Activated CD8-positive, alpha-beta T cell treated with anti-CD3 and anti-CD28 coated beads for 36 hours (primary cell): ENCODE measurements at places on chromosomes 3 and 15.

DNA sequence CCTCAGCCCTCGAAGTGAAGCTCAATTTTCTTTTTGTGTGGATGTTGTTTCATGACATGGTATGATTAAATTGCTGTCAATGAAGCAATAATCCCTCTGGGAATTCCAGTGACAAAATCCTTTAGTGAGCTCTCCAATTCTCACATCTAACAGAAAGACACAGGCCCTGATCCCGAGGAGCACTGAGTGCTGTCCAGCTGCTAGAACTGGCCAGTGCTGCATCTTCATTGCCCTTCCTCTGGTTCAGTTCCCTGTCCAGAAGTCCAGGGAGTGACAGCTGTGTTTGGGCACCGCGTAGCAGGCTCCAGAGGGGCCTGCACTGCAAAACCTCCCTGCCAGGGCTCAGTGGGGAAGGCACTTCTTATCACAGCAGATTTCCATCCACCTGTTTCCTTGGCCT, 516.8 kb upstream of the ATP11B start:
- DNase-seq: no peak

GRCh38 chr3:44906997-44907396, 32.6 kb downstream of the TGM4 start:
- DNase-seq: peak; percentile 41

DNA sequence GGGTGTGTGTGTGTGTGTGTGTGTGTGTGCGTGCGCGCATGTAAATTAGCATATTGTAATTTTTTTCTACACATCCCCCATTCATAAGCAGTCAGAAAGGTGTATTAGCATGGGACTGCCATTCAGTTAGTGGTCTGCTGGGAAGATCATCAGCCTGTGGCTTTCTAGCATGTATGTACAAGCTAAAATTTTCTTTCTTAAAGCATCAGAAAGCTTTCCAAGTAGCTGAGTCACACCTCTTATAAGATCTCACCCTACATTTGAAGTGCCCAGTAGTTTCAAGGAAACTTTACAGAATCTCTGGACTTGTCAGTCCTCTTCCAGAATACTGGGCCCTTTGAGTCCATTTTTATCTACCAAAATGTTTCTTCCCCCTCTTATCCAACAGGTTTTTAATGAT, 411.4 kb upstream of the TPRG1 start:
- no peak for DNase-seq

- DNase-seq: no peak
These were observed 316.4 kb downstream of the MCTP2 start for GRCh38 chr15:94547711-94548110.

- DNase-seq: no peak
These were observed 51.2 kb downstream of the LYSMD4 start for GRCh38 chr15:99681990-99682389.

DNA sequence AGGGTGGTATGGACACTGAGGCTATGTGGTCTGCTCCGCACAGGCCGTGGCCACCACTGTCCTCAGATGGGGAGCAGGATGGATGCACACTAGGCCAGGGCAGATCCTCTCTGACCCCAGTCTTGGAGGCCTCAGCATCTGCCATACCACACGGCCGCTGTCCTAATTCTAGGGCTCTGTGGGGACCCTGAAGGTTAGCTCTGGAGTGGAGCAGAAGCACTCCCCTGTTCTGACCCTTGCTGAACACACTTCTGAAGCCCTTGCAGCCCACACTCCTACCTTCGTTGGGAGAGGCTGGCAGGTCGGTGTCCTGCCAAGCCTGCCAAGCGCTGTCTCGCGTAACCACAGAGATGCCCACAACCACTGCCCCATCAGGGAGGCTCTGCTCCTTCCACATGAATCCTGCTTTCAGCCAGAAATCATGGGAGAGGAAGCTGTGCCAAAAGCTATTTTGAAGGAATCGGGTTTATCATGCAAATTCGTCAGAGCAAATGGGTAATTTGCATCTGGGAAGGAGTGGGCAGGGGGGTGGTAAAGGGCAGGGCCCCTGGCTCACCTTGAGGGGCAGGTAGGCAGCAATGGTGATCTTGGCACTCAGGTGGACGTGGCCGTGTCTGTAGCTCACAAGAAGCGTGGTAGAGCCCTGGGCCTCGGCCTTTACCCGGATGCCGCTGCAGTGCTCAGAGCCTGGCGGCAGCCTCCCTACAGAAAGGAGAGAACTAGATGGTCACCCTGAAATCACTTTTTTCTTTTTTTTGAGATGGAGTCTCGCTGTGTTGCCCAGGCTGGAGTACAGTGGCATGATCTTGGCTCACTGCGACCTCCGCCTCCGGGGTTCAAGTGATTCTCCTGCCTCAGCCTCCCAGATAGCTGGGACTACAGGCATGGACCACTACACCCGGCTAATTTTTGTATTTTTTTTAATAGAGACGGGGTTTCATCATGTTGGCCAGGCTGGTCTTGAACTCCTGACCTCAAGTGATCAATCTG, 54.4 kb downstream of the NUP210 start:
- DNase-seq: no peak

DNA sequence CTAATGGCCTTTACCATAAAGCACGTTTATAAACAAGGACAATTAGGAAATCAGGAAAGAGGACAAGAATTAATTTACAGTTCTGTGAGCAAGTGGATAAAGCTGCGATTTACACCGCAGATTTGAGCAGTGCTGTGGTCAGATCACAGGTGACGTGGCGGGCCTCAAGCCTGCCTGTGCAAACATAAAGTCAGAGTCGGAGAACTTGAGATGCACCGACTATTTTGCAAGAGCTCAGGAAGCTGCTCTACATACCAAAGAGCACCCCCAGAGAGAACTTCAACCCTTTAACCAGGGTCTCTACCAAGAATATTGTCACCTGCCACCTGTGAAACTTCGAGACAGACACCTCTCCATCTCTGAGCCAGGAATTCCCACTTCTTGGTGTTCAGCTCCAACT, 35.7 kb downstream of the MECOM start:
- no peak for DNase-seq

DNA sequence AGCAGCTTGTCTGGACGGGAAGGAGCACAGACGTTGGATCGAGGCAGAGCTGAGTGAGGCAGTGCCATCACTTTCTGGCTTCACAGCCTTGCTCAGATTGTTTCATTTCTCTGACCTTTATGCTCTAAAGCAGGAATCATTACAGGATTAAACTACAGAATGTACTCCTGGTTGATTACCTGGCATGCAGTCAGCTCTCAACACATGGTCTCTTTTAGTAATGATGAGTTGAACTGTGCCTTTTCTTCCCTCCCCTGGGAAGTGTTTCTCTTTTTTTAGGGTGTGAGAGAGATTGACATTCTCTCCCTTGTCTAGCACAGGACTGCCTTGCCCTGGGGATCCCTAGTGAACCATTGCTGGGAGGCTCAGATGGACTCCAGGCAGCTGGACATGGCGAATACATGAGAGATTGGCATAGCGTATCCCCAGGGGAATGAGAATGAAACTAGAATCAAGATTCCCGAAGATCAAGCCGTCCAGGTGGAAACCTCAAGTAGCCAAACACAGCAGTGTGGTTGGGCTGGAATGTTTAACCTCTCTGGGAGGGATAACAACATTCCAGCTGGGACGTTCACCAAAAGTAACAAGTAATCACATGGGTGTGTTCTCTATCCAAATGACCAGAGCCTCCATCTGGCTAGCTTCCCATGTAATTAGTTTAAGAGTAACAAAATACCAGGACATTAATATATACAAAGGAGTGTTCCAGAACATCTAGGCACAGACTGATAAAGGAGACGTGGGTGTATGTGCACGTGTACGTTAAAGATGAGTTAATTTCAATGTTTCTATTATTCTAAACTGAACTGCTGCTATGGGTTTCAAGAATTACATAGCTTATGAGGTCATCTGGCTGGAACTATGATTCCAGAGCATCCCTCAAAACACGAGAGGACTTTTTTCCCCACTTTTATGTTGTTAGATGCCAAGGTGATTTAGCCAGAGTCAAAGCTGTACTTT, 118.6 kb upstream of the NR2E3 start:
- DNase-seq: no peak

GRCh38 chr15:79339588-79340314, 28.8 kb downstream of the TMED3 start:
- DNase-seq: peak; percentile 6

DNA sequence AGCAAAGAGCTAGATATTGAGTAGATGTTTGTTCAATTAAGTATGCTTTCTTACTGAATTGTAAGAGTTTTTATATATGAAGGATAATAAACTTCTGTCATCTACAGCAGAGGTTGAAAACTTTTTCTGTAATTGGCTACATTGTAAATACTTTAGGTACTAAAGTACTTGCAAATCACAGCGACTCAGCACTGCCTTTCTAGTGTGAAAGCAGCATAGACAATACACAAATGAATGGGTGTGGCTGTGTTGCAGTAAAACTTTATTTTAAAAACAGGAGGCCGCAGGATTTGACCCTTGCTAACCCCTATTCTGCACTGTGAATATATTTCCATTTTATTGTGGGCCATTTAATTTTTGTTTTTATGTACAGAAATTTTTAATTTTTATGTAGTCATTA, 104.3 kb upstream of the TMC3 start:
- DNase-seq: no peak

GRCh38 chr3:171351676-171352075, 108.5 kb downstream of the TNIK start:
- DNase-seq: no peak

- DNase-seq: peak; percentile 79
These were observed 7.2 kb upstream of the SCAMP5 start for GRCh38 chr15:74988007-74988800.

- no peak for DNase-seq
These were observed 1.2 kb downstream of the CLSTN2 start for GRCh38 chr3:139935866-139936817.

DNA sequence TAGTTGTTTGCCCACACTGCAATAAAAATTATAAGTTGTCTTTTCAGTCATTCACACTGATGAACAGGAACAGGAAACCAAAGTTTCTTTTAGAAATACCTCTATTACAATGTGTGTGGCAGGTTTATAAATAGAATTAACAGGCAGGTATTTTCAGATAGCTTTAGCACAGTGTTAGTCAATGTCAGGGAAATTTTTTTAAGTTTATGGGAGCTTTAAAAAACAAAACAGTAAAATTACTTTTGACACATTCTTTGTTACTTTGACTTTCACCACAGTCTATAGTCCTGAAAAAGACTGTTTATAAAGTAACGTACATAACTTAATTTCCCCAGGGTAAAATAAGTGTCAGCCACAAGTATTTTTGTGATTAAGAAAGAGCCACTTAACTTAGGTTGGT, 38.1 kb downstream of the SERPINI1 start:
- no peak for DNase-seq

GRCh38 chr3:129121016-129121791, 400 bp downstream of the RAB43 start:
- DNase-seq: peak; percentile 72

GRCh38 chr3:184619369-184619768, 57.8 kb downstream of the EPHB3 start:
- DNase-seq: peak; percentile 45

DNA sequence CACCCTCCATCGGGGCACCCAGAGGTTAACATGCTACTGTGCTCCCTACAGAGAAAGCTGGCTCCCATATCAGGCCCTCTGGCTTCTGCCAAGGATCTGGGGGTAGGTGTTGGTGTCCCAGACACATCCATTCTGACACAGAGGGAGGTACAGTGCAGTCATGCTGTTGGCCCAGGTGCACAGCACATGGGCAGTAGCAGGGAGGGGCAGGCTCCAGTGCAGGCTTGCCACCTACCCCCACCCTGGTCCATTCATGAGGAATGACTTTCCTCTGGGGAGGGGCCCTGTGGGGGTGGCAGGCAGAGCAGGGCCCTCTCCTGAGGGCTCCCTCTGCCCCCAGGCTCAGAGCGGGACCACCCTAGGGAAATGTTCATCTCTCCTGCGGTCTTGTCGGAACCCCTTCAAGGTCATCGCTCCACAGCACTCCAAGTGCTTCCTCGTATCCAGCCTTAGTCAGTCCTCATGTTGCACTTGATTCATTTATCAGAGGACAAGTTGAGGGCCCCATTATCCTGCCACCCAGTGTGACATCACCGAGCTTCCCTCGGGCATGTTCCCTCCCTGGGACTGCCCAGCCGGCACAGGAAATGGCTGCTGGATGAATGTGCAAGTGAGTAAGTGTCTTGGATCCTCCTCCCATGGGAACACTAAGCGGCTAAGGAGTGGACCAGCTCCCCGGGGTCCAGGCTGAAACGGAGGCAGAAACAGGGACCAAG, 10.0 kb downstream of the DUSP7 start:
- no peak for DNase-seq

GRCh38 chr3:40681658-40682055, 156.9 kb downstream of the ZNF621 start:
- no peak for DNase-seq

GRCh38 chr15:42331235-42331634, 28.1 kb upstream of the CAPN3 start:
- DNase-seq: no peak

DNA sequence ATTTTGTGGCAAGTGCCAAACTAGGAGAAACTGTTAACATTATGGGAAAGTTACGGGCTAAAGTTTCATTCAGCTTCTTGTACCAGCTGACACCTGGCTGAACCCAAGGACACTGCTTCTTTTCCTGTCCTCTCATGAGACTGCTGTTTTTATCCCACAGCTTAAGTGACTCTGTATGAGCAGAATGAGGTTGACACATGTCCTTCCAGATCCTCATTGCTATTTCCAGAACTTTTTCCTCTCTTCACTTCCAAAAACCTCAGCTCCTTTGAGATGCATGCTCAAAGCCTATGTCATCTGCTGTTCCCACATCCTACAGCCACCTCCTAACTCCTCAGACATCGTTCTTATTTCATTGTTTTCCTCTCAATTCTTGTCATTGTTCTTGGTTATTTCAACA, 183.6 kb downstream of the DCLK3 start:
- no peak for DNase-seq

GRCh38 chr15:66222273-66223198, 31.0 kb downstream of the MEGF11 start:
- no peak for DNase-seq

GRCh38 chr3:48596157-48596556, 1.0 kb upstream of the COL7A1 start:
- no peak for DNase-seq

GRCh38 chr15:60065951-60066350, 61.8 kb downstream of the FOXB1 start:
- DNase-seq: no peak

DNA sequence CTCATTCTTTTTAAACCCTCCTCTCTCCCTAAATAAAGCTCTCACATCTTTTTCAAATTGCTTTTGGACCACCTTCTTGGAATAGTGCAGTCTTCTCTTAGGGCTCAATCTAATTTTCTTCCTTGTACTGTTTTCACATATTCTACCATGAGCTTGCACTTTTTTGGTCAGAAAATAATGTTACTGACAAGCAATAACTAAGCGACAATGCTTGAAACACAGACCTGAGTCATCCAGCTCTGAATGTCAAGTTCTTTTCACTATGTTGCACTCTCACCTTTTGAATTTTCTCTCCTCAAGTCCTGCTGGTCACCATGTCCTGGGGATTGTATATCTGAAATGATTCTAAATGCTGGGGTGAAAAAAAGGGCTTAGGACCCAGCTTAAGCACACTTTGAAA, 8.9 kb downstream of the TNFAIP8L3 start:
- DNase-seq: no peak

DNA sequence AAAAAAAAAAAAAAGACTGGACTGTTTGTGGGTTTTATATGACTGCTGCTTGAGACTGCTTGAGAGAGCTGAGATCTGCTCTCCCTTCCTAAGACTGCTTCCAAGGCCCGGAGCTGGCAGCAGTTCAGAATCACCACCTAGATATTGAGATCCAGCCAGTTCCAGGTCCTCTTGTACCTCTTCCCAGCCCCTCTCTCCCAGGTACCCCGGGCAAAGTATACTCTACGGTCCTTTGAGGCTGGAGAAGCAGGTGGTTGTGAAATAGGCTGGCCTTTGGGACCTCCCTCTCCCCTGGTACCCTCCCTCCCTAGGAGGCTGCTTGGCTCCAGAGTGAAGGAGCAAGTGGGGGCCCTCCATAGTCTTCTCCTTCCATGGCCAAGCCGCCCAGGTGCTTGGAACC, 12.6 kb upstream of the BAHD1 start:
- DNase-seq: no peak
